ENCODE measurements at places on chromosomes 2 and 18.

- no peak for DNase-seq
These were observed 1.8 kb downstream of the RTKN start for GRCh38 chr2:74439803-74440377.

DNA sequence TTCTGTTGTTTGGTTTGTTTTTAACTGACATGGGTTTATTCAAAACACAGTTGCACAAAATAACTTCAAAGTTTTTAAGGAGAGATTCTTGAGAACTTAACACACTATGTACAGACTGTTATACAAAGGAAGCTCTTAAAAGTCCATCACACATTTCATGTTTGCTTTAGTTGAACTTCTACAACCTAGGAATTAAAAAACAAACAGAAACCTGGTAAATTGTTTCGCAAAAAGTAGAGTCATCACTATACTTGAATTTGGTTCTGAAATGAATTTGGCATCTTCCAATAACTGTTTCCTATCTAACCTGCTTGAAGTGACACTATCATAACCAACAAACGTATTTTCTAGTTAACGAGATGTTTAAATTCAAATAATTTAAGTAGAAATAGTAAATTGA, 21.8 kb downstream of the TRIP12 start:
- DNase-seq: no peak

GRCh38 chr18:5969989-5970403, 74.7 kb upstream of the TMEM200C start:
- no peak for DNase-seq

- no peak for DNase-seq
These were observed 144.7 kb downstream of the RNF144A start for GRCh38 chr2:7061921-7062320.

DNA sequence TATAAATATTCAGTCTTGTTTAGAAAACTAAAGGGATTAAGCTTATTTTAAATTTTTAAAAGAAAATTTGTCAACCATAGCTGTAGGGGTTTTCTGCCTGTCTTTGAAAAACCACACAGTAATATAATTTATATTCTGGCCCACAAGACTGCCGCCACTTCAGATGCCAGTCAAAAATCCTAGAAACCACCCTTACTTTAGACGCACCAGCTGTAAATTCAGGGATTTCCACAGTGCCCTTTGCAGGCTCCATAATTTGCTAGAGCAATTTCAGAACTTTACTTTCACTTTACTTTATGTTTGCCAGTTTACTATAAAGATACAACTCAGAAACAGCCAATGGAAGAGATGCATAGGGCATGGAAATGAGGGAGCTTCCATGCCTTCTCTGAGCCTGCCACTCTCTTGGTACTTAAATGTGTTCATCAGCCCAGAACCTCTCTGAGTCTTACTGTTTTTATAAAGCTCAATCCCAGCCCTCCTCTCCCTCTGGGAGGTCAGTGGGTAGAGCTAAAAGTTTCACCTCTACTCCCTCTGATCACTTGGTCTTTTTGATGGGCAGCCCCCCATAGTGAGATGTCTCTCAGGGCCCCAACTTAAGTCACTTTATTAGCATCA, 63.3 kb downstream of the KYNU start:
- DNase-seq: no peak

GRCh38 chr2:217103752-217104545, 244.1 kb upstream of the TNP1 start:
- DNase-seq: no peak

- DNase-seq: no peak
These were observed 32.6 kb upstream of the SP3 start for GRCh38 chr2:173997753-173998152.

DNA sequence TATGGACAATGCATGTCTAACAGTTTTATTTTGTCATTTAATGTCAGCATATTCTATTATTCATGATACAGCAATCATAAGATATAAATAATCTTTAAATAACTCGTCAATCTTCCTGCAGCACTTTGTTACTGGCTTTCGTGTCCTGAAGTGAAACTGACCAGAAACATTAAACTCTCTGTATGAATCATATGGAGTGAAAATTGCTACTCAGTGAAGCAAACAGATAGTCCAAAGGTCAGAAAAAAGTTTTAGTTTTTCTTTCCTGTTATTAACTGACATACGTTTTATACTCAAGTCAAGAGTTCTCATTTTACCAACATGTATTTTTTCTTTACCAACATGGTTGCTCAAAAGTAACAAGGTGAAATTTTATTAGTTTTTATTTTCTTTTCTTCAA, 106.8 kb upstream of the GALNT5 start:
- no peak for DNase-seq

GRCh38 chr2:8595811-8596600, 85.8 kb upstream of the ID2 start:
- DNase-seq: no peak
